ENCODE measurements at places on chromosomes 5 and 9. TPM values are rescaled to one million over a fixed set of nuclear protein-coding genes. Genes with fewer than 3 reads are reported as not detected.

DNA sequence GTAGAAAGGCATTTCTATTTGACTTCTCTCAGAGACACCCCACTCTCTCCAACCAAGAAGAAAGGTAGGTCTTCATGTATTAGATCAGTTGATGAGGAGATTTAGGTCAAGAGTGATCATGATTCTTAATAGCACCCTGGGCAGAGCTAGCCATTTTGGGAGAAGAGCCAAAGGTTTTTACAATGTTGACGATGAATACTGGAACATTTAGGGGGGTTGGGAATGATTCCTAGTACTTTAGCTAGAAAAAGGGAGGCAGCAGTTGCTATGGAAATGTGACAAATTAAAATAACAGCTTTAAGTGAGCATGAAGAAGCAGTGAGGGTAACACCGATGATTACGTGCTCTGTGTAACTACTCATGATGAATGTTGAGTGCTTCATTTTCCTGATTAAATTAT is 9.5 kb upstream of the RPS23 start:
- H3K27ac ChIP-seq: no peak overlapping the region
- no peak for DNase-seq
- no peak overlapping the region for H3K4me3 ChIP-seq
- H3K27me3 ChIP-seq: no peaks in the 10 kb centered on the region
- H3K4me1 ChIP-seq: no peaks in the 10 kb centered on the region

- H3K27ac ChIP-seq: no peak overlapping the region
- no peaks in the 10 kb centered on the region for H3K4me1 ChIP-seq
- no peak overlapping the region for H3K4me3 ChIP-seq
- no peak for DNase-seq
- H3K27me3 ChIP-seq: no peaks in the 10 kb centered on the region
Measured at GRCh38 chr5:119031905-119032304, 39.0 kb upstream of the DMXL1 start.

GRCh38 chr9:129177443-129177790 is 644 bp downstream of the IER5L start:
- H3K4me3 ChIP-seq: peak overlapping the region; percentile 93
- H3K27ac ChIP-seq: peak overlapping the region; percentile 99
- H3K4me1 ChIP-seq: peaks cover 4% of the 10 kb centered on the region

- H3K36me3 ChIP-seq: no peaks in the 10 kb centered on the region
- H3K27me3 ChIP-seq: no peaks in the 10 kb centered on the region
- H3K4me1 ChIP-seq: no peaks in the 10 kb centered on the region
Measured at GRCh38 chr5:168780888-168781287, 201.7 kb upstream of the PANK3 start.

DNA sequence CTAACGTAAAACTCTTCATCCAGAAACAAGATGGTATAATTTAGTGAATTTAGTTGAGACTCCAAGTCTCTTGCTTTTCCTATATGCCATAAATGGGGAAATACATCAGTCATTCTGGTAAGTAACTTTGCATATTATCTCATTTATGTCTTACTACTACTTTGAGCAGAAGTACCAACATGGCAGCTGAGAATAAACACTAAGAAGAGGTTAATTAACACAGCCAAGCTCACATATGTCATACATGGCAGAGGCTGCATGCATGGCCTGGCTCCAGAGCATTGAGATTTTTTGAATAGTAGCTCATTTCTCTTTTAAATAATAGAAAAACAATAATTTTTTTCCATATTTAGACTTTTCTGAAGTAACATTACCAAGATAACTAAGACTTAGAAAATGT is 54.3 kb downstream of the CERT1 start:
- no peaks in the 10 kb centered on the region for H3K27me3 ChIP-seq
- no peak for DNase-seq
- no peaks in the 10 kb centered on the region for H3K4me1 ChIP-seq
- no peaks in the 10 kb centered on the region for H3K36me3 ChIP-seq
- H3K27ac ChIP-seq: no peak overlapping the region

DNA sequence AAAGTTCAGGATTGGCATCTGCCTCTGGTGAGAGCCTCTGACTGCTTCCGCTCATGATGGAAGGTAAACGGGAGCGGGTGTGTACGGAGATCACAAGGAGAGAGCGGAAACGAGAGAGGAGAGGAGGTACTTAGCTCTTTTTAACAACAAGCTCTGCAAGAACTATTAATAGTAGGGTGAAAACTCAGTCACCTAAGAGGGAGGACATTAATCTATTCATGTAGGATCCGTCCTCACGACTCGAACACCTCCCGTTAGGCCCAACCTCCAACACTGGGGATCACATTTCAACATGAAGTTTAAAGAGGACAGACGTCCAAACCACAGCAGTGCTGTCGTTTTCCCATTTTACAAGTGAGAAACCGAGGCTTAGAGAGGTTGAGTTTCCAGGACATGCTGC is 173.7 kb downstream of the SLC28A3 start:
- no peak for DNase-seq
- no peaks in the 10 kb centered on the region for H3K27me3 ChIP-seq
- no peak overlapping the region for H3K27ac ChIP-seq
- no peaks in the 10 kb centered on the region for H3K4me1 ChIP-seq
- no peak overlapping the region for H3K4me3 ChIP-seq

- peak overlapping the region; percentile 99 for H3K27ac ChIP-seq
- no peak for DNase-seq
- no peak overlapping the region for H3K4me3 ChIP-seq
- H3K4me1 ChIP-seq: peaks cover 45% of the 10 kb centered on the region
Measured at GRCh38 chr9:127971357-127972235, 9.2 kb downstream of the EEIG1 start.

DNA sequence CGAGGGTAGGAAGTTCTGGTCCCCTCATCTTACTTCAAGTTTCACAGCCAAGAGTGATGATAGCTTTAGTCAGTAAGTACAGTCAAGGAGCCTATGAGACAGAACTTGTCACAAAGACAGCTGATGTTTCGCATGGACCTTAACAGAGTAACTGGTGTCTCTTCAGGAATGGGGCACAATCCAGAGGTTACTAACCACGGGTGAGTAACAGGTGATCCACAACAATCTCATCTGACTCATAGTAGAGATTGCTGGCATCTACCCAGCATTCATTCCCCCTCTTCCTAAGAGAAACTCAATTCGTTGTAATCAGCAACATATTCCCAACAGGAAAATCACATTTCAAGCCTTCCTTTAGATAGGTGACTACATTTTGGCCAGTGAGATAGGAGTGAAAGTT is 126.7 kb downstream of the SNX18 start:
- no peaks in the 10 kb centered on the region for H3K36me3 ChIP-seq
- no peaks in the 10 kb centered on the region for H3K4me1 ChIP-seq
- H3K27ac ChIP-seq: no peak overlapping the region
- no peak for DNase-seq
- H3K4me3 ChIP-seq: no peak overlapping the region

DNA sequence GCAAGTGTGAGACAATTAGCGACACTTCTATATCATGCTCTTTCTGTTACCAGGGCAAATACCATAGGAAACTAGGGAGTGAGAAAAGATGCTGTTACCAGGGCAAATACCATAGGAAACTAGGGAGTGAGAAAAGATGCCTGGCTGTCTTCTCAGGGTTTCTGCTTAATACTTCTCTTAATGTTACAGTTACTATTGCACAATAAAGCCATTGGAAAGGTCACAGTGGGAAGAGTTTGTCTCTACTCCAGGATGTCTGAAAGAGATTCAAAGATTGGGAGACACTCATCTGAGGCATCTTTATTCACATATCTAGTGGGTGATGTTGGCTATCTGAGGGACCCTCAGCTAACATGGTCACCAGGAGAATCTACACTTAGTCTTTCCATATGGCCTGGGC is 431.7 kb upstream of the POU5F2 start:
- no peak for DNase-seq
- H3K4me1 ChIP-seq: no peaks in the 10 kb centered on the region
- H3K4me3 ChIP-seq: no peak overlapping the region
- no peak overlapping the region for H3K27ac ChIP-seq
- H3K27me3 ChIP-seq: no peaks in the 10 kb centered on the region
- no peaks in the 10 kb centered on the region for H3K36me3 ChIP-seq

GRCh38 chr5:40515476-40515875 is 164.2 kb upstream of the PTGER4 start:
- H3K27ac ChIP-seq: no peak overlapping the region
- no peak for DNase-seq
- no peaks in the 10 kb centered on the region for H3K36me3 ChIP-seq
- H3K4me3 ChIP-seq: no peak overlapping the region
- H3K27me3 ChIP-seq: no peaks in the 10 kb centered on the region
- no peaks in the 10 kb centered on the region for H3K4me1 ChIP-seq

The LHFPL2 gene
- 36.8 TPM for total RNA-seq

The CLTA gene
- 178 TPM for total RNA-seq

The EGR1 gene
- 18.4 TPM for total RNA-seq

The NEURL1B gene
- total RNA-seq: 6.3 TPM
